Activated CD8-positive, alpha-beta memory T cell treated with anti-CD3 and anti-CD28 coated beads for 1 hour (primary cell): ENCODE measurements at places on chromosomes 7 and 10.
A peak's percentile ranks its signal among the peaks of the same experiment; 100 is the strongest.

- DNase-seq, result no peak
These were observed 7.5 kb downstream of the FAM131B start for GRCh38 chr7:143354965-143355364.

- no peak for DNase-seq
These were observed 224.7 kb downstream of the GRID1 start for GRCh38 chr10:86141896-86142295.

DNA sequence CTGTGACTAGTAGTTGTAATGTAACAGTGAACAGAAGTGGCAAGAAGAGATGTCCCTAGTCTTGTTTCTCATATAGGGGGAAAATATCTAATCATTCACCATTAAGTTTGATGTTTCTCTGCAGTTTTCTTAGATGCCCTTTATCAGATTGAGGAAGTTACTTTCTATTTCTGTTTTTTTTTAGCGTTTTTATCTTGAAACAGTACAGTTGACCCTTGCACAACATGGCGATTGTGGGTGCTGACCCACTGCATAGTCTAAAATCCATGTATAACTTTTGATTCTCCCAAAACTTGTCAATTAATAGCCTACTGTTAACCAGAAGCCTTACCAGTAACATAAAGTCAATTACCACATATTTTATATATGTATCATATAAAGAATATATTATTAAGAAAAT, 192.0 kb downstream of the ADK start:
- DNase-seq, result no peak

GRCh38 chr7:130925136-130925794, 191.3 kb upstream of the KLF14 start:
- DNase-seq, result no peak

DNA sequence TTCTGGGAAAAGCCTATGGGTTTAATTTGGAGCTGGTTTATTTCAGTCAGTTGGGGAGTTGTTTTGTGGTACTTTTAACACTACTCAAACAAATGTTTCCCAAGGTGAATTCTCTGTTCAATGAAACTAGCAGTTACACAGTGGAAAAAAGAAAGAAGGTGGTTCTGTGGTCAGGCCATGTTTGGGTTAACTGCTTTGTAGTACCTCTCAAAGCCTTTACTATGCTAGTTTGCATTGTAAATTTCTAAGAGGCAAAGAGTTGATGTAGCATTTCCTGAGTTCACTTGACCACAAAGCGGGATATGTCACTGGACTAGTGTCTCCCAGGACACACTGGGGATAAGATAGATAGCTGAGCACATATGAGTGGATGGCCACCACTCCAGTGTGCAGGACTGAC, 145.4 kb downstream of the KIF20B start:
- DNase-seq, result no peak

DNA sequence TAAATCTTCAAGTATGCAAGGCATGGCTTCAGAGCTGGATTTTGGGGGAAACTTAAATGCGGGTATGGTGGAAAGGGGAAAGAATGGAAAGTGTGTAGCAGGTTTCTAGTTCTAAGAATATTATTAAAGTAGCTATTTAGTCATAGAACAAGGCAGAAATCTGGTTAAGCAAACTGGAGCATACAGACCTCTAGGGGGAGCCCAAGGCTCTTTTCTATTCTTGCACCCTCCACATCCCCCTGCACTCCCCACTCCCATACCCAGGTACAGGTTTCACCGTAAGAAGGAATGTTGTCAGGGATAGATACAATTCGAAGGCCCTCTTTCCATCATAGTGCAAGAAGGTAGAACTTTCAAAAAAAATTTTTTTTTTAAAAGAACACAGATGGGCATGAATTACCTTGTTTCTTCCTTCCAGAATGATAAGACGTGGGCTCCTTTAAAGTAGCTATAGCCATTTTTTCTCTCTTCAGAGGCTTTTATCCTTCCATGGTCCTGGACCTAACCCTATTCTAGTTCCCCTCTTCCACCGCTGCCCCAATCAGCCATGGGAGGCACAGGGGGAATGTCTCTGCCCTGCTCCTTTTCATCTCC, 41.5 kb upstream of the SMIM30 start:
- DNase-seq, result no peak

- no peak for DNase-seq
These were observed 33.1 kb upstream of the NEUROD6 start for GRCh38 chr7:31373337-31374289.

DNA sequence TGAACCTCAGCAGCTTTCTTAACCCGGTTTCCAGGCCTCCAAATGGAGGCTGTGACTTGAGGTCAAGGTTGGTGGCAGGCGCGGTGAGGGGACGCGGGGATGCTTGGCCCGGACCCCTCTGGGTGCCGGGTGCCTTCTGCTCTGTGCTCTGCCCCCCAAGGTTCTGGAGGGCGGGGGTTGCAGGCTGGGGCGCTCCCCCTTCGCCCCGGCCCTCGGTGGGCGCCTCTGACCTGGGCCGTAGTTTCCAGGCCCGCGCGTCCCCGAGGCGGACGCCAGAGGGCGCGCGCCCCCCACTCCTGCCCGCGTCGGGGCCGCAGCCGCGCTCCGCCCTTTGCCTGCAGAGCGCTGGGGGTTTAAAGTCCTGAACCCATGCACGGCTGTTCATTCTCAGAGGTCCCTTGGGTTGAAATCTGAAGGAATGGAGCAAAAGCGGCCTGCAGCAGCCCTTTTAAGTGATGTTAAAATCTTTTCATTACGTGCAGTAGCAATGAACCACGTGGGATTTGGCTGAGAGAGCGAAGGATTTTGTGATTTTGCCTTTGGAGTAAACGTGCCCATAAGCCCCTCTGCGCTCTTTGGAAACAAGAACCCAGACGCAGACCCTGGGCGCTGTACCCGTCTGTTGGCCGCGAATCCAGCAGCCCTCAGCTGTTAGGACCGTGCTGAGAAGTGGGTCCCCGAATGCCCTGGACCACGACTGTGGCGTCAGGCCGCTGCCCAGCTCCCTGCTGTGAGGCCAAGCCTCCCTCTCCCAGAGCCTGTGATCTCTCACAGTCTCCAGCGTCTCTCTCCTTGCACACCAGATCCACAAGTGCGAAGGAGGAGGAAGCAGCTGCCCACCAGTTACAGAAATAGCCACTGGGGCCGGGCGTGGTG, 135.0 kb downstream of the ACTR3B start:
- DNase-seq, result no peak

- no peak for DNase-seq
These were observed 14.9 kb downstream of the SMURF1 start for GRCh38 chr7:99129001-99129400.

GRCh38 chr7:24882989-24883621, 96.9 kb downstream of the OSBPL3 start:
- no peak for DNase-seq

- no peak for DNase-seq
These were observed 428.3 kb upstream of the NPVF start for GRCh38 chr7:25656581-25657026.

DNA sequence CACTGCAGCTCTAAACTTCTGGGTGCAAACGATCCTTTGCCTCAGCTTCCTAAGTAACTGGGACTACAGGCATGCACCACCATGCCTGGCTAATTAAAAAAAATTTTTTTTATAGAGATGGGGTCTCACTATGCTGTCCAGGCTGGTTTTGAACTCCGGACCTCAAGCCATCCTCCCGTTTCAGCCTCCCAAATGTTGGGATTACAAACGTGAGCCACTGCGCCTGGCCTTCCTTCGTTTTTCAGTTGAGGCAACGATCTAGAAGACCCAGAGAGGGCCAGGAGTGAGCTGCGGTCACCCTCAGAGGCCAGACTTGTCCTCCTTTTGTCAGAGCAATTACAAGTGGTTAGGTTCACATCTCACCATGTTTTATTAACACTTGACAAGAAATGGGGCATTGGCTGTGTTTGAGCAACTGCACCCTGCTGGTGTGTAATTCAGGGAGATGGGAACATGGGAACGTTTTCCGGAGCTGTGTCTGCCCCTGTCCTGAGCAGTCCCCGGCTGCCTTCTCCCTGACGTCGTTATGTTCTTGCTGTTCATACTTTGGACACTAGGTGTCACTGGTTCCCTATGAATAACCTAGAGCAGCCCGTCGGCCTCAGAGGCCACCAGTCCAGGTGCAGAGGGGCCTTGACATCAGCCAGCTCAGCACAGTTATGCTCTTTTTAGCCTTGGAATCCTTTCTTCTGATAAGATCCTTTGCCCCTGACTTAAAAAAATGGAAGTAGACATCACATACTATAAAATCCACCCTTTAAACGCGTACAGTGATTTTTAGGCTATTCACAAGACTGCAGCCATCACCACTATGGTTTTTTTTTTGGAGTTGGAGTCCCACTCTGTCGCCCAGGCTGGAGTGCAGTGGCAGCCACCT, 375.0 kb downstream of the TYW1 start:
- DNase-seq, result peak; percentile 2

- no peak for DNase-seq
These were observed at the start of gene MUC3A for GRCh38 chr7:100949227-100949932. TSS of gene MUC3A (plus strand) at chr7:100949534. CDS start at chr7:100949625, 91 bp downstream.

GRCh38 chr7:117112640-117113039, 159.3 kb downstream of the ST7 start:
- no peak for DNase-seq

DNA sequence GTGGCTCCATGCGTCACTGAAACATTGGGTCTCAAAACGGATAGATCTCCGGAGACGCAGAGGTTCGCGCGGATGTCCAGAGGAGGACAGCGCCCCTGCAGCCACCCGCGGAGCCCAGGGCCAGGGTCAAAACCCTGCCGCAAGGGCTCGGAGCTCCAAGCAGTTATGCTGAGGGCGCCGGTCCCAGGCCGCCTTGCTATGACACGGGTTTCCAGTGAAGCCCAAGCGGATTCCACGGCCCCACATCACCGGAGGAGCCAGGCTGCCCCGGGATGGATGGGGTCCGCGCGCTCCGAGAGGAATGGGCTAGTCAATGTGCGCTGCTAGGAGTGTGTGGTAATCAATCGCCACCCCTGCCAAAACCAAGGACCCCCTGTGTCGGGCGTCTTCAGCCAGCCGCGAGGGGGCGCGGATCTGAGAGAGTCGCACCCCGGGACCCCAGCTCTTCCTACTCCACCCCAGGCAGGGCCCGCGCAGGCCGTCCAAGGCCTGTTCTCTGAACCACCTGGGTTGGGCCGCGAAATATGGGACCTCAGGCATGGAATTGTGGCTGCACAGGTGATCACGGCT, 5.6 kb upstream of the EMX2 start:
- DNase-seq, result no peak

- DNase-seq, result no peak
These were observed 133.6 kb upstream of the PRKCQ start for GRCh38 chr10:6713716-6714115.

DNA sequence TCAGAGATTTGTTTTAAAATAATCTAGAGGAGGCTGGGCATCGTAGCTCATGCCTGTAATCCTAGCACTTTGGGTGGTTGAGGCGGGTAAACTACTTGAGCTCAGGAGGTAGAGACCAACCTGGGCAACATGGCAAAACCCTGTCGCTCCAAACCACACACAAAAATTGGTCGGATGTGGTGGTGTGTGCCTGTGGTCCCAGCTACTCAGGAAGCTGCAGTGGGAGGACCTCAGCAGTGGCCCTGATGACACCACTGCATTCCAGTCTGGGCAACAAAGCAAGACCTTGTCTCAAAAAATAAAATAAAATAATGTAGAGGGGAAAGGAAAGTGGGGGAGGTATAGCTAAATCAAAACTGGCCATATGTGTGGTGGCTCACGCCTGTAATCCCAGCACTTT, 13.9 kb upstream of the PPP3CB start:
- DNase-seq, result no peak

GRCh38 chr10:131679926-131680325, 220.9 kb upstream of the PPP2R2D start:
- DNase-seq, result no peak

DNA sequence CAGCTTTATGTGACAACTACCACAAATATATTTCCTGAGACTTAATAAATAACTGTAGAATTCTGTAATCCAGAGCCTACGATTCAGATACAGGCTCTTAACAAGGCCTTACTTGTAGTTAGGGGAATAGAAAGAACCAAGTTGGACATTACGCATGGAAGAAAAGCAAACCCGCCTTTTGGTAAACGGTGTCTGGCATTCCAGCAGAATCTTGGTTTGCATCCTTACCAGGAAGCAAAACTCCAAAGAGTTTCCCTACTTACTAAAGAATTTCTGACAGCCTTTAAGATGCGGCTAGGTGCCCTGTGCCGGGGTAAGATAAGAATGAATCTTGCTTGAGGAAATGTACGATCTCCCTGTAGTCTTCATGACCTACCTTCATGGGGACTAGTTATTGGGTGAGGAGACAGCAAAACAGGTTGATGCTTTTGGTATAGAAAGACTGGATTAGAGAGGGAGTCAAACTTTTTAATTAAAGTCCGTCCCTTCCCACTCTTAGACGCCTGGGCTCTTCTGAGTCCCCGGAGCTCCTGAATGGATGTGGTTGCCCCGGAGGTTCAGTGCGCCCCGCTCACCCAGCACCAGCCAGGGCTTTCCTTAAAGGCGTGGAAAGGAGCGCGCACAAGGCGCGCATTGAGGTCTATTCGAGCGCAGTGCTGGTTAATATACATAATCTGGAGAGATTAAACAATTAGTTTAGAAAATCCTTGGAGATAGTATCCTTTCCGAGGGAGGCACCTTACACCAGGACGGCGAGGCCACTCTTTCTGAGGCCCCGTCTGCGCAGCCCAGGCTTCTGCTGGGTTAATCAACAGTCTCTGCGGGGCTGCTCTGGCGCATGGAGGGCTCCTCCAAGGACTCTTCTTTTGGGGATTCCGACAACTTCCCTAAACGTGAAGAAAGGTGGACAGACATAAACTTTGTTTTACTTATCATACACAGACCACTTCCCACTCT, 11.5 kb downstream of the PTF1A start:
- DNase-seq, result no peak

DNA sequence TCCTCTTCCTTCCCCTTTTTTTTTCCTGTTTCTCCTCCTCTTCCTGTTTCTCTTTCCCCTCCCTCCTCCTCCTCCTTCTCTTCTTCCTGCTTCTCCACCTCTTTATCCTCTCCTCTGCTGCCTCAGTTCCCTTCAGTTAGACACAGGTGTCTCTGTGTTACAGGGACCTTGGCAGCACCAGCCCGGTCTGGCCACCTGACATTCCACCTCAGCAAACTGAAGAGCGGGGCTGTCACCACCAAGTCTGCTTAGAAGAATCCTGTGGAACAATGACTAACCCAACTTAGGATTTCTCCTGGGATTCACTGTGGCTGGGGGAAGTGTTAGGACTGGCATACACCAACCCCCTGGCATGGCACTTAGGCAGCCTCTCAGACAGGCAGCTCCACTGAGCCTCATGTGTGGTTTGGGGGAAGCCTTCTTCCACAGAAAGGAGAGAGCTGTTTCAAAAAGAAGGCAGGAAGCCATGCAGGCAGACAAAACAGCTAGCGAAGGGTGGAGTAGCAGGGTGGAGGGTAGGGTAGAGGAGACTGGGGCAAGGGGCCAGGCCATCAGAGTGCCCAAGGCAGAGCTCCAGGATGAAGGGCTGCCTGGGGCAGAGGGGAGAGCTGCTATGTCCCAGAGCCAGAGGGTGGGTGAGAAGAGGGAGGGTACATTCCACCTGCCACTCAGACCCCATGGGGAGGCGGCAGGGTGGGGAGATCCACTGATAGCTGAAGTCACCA, 13.2 kb upstream of the GDF10 start:
- no peak for DNase-seq

GRCh38 chr10:128097783-128098182, 28.4 kb downstream of the MKI67 start:
- no peak for DNase-seq
